H9 (cell line): ENCODE measurements at places on chromosomes 6 and 20.
A peak's percentile ranks its signal among the peaks of the same experiment; 100 is the strongest.

DNA sequence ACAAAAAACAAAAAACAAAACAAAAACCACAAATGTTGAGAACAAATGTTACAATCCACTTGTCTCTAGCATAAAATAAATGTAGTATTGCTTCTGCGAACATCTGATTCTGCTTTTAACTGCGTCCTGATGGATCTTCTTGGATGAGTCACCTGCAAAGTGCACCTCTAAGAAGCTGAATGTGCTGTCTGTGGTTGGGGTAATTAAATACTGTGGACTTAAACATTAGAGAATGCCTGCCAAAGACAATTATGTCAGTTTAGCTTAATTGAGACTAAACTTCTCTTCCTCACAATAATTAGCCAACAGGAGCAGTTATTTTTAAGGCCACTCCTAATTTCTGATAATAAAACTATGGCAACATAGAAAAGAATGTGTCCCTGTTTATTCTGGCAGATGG, 253.4 kb downstream of the PHACTR1 start:
- H3K27me3 ChIP-seq: no peaks in the 10 kb centered on the region
- H3K4me1 ChIP-seq: no peaks in the 10 kb centered on the region; the same call in 1 of the 2 replicates
- no peaks in the 10 kb centered on the region for H3K36me3 ChIP-seq
- DNase-seq: no peak
- H3K4me3 ChIP-seq: no peak overlapping the region

DNA sequence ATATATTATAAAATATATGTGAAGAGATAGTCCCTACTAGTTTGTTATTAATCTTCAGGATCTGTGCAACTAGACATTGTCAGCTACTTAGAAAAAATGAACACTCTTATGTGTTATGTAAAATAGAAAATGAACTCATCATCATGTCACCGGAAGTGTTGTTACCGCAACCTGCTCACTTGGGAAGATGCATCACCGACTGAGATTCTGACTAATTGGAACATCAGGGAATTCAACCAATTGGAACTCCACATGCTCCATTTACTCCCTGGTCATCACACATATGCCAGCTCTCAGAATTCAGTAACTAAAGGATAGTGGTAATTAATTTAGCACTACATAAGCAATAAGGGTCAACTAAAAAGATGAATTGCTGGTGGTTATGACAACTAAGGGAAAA, 16.7 kb upstream of the B3GAT2 start:
- H3K4me1 ChIP-seq: no peaks in the 10 kb centered on the region
- H3K4me3 ChIP-seq: no peak overlapping the region
- H3K27ac ChIP-seq: no peak overlapping the region
- no peaks in the 10 kb centered on the region for H3K36me3 ChIP-seq

DNA sequence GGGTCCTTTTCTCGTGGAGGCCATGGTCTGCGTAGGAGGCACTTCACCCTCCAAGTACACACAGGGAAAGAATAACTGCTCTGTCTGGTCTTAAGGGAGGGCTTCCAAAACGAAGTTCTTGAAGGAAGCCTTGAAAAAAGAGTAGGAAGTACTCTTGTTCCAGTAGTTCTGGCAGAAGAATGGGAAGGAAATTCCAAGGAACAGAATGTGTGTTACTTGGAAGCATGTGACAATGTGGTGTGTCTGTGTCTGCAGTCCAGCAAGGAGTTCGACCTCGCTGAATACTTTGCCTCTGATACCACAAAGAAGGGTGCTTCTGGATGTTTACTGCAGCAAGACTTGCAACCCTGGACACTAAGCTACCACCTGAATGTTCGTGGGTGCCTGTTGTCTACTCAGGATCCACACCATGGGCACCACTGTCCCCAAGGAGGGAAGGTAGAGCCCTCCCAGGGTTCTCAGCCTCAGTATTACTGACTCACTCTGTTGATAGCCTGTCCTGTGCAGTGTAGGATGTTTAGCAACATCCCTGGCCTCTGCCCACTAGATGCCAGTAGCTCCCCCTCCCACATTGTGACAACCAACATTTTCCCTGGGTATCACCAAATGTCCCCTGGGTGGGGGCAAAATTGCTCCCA, 471.6 kb upstream of the CDH4 start:
- no peaks in the 10 kb centered on the region; the same call in 2 of the 3 replicates for H3K36me3 ChIP-seq
- no peak overlapping the region for H3K27ac ChIP-seq

GRCh38 chr6:15429141-15430110, 183.6 kb downstream of the JARID2 start:
- H3K27me3 ChIP-seq: no peaks in the 10 kb centered on the region
- H3K4me1 ChIP-seq: peaks cover 52% of the 10 kb centered on the region
- no peak overlapping the region for H3K4me3 ChIP-seq
- no peaks in the 10 kb centered on the region for H3K36me3 ChIP-seq
- no peak for DNase-seq

- H3K27me3 ChIP-seq: no peaks in the 10 kb centered on the region
- no peaks in the 10 kb centered on the region for H3K36me3 ChIP-seq
- no peak overlapping the region for H3K4me3 ChIP-seq
- no peaks in the 10 kb centered on the region for H3K4me1 ChIP-seq
- H3K27ac ChIP-seq: no peak overlapping the region
- no peak for DNase-seq
Observed at GRCh38 chr6:24836109-24836508, 37.4 kb upstream of the ARMH2 start.

DNA sequence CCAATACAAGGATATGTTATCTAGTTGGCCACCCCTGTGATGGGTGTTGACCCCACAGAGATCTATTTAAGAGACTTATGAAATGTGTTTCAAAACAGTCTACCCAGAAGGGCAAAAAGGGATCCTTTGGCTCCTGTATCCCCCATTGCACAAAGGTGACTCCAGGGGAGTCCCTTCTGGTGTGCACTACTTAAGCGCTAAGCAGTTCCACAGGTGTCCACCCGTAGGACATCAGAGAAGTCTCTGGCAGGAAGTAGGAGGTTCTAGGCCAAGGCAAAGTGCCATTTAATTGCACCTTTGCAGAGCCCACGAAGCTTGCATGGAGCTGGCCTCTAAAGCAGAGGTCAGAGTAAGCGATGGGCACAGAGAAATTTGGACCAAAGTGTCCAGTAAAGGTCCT, 147.7 kb downstream of the MRPL14 start:
- DNase-seq: no peak
- no peak overlapping the region for H3K4me3 ChIP-seq
- H3K4me1 ChIP-seq: no peaks in the 10 kb centered on the region
- H3K27ac ChIP-seq: no peak overlapping the region

- no peak overlapping the region for H3K27ac ChIP-seq
- no peaks in the 10 kb centered on the region for H3K27me3 ChIP-seq
- peak; percentile 63 for DNase-seq
- H3K4me3 ChIP-seq: no peak overlapping the region
Observed at GRCh38 chr6:68343901-68344300, 291.2 kb upstream of the ADGRB3 start.

- no peak overlapping the region for H3K4me3 ChIP-seq
- no peak for DNase-seq
- no peak overlapping the region for H3K27ac ChIP-seq
Observed at GRCh38 chr20:2398449-2398848, 17.7 kb downstream of the TGM6 start.

- DNase-seq: peak; percentile 49
- no peaks in the 10 kb centered on the region for H3K27me3 ChIP-seq
- no peak overlapping the region for H3K4me3 ChIP-seq
- H3K27ac ChIP-seq: no peak overlapping the region
- H3K4me1 ChIP-seq: no peaks in the 10 kb centered on the region
Observed at GRCh38 chr20:13610184-13610583, 28.5 kb downstream of the TASP1 start.

GRCh38 chr6:131782764-131783163, 25.1 kb upstream of the ENPP1 start:
- H3K4me1 ChIP-seq: no peaks in the 10 kb centered on the region
- 0 out of 2 replicates have a peak, but pooled peaks cover 2% of the 10 kb centered on the region for H3K27me3 ChIP-seq
- H3K36me3 ChIP-seq: no peaks in the 10 kb centered on the region

GRCh38 chr6:149233056-149233715, 84.3 kb upstream of the TAB2 start:
- no peak overlapping the region for H3K4me3 ChIP-seq
- DNase-seq: no peak
- no peak overlapping the region for H3K27ac ChIP-seq
- H3K4me1 ChIP-seq: no peaks in the 10 kb centered on the region

DNA sequence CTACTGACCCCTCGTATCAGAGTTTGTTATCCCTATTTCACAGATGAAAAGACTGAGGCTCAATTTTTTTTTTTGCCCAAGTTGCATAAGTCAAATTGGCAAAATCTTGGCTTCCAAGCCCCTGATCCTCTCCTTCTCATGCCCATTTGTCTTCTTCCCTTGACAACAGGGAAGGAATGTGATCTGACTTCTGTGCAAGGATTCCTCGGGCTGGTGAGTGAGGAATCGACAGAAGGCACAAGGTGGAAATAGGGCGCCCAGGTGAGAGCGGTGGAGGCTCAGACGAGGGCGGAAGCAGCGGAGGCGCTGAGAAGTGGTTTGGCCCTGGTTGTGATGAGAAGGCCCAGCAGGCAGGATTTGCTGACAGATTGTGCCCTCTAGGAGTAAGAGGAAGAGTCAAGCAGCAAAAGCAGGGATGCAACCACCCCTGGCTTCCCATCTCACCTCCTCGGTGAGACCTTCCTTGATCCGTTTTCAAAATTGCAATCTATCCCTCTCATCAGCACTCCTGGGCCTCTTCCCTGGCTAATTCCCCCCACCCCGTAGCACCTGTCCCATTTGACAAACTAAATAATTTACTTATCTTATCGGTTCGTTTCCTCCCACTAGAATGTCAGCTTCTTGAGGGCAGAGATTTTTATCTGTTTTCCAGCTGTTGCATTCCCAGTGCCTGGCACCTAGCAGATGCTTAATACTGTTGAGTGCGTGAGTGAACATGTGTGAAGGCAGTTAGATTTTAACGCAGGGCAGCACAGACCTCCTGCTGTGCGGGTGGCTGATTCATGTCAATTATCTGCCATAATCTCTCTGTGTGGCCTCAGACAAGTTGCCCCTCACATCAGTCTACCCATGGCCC, 3.7 kb upstream of the SIRPA start:
- H3K4me3 ChIP-seq: no peak overlapping the region
- no peaks in the 10 kb centered on the region for H3K36me3 ChIP-seq
- no peaks in the 10 kb centered on the region; the same call in 1 of the 2 replicates for H3K4me1 ChIP-seq
- peaks cover 14% of the 10 kb centered on the region for H3K27me3 ChIP-seq

- H3K4me3 ChIP-seq: no peak overlapping the region
- DNase-seq: no peak
- no peaks in the 10 kb centered on the region for H3K27me3 ChIP-seq
- H3K36me3 ChIP-seq: peaks cover 9% of the 10 kb centered on the region
- H3K4me1 ChIP-seq: peaks cover 7% of the 10 kb centered on the region; the same call in 1 of the 2 replicates
Observed at GRCh38 chr20:58407966-58408557, 19.0 kb downstream of the VAPB start.

DNA sequence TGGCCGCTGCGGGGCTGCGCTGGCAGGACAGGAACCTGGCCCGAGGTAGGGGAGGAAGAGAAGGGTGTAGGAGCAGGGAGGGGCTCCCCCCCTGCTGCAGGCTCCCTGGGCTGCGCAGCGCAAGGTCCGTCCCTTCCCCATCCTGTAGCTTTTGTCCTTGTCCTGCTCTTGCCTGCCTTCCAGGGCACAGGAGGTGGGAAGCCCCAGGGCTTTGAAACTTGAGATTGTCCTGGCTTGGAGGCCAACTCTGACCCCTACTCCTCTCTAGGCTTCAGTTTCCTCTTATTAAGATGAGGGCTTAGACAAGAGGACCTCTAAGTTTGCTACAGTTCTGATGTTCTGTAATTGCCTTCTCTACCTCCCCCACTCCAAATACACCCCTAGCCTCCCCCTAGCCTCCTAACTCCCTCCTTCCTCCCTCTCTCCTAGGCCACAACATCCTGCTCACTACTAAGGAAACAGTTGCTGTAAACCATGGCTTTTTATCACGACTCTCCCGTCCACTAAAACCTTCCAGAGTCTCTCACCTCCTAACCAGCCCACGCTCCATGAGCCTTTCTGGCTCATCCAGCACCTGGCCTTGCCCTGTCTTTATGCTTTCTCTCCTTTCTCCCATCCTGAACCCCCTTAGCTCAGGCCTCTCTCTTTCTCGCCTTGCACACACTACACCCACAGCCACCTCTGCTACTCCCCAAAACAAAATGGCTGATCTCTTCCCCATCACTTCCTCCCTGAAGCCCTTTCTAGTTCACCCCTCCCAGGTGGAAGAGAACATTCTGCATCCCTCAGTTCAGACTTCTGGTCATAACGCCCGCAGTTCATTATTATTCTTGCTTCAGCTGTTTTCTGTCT, 10.2 kb downstream of the UNC5CL start:
- H3K36me3 ChIP-seq: 0 out of 2 replicates have a peak, but pooled peaks cover 4% of the 10 kb centered on the region
- DNase-seq: peak; percentile 76
- no peaks in the 10 kb centered on the region for H3K27me3 ChIP-seq
- H3K4me3 ChIP-seq: peak overlapping the region; percentile 61
- peaks cover 8% of the 10 kb centered on the region for H3K4me1 ChIP-seq
- H3K27ac ChIP-seq: no peak overlapping the region

DNA sequence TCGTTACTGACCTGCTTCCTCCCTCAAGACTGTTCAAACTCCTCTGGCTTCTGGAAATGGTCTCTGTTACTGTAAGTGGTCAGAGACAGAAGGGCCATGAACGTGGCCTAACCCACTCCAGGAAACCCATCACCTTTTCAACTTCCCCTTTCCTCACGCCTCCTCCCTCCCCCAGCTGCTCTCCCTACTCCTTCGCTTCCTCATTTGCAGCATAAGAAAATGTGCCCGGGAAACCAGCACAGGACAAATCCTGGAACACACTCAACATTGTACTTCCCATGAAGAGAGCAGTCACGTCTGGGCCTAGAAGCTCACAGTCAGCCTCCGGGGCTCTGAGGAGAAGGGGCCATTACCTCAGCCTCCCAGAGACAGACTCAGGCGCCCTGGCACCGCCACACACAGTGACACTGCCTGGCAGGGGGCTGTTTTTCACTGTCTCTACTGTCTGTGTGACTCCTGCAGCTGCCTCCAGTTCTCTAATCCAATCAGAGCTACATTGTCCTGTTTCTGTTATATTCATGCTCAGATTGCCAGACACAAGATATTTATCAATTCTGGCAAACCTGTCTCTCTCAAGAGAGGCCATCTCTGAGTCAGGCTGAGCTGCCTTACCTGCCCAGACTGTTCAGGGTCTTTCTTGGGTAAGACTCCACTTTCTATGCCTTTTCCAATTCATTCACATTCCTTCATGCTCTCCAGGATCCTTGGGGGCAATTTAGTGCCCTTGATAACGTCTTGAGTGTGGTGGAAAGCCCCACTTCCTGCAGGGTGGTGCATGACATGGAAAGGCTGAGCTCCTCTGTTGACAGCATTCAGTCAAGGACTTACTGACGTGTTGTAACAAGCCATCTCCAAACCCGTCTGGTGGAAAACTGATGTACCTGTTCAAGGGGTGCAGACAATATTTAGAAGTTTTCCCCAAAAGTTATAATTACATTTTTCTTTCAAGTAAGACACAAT, 242.2 kb downstream of the HIVEP2 start:
- peaks cover 3% of the 10 kb centered on the region; the same call in 1 of the 2 replicates for H3K4me1 ChIP-seq
- no peaks in the 10 kb centered on the region for H3K27me3 ChIP-seq
- no peak overlapping the region for H3K27ac ChIP-seq
- H3K36me3 ChIP-seq: no peaks in the 10 kb centered on the region
